ENCODE measurements at places on chromosomes 6 and 20. TPM values are rescaled to one million over a fixed set of nuclear protein-coding genes. Genes with fewer than 3 reads are reported as not detected.

NKAIN2 gene
- total RNA-seq: not detected

COL19A1 gene
- not detected for total RNA-seq

CTAGE9 gene
- total RNA-seq: not detected

METTL24 gene
- total RNA-seq: not detected

PTK6 gene
- total RNA-seq: 15.9 TPM

GRCh38 chr6:45807311-45808041 lies 208.2 kb downstream of the CLIC5 start:
- H3K27ac ChIP-seq: no peak overlapping the region
- H3K4me3 ChIP-seq: no peak overlapping the region
- no peaks in the 10 kb centered on the region for H3K36me3 ChIP-seq
- H3K4me1 ChIP-seq: no peaks in the 10 kb centered on the region

GRCh38 chr6:31878222-31878621 lies 575 bp downstream of the SLC44A4 start:
- H3K4me3 ChIP-seq: peak overlapping the region; percentile 88
- DNase-seq: no peak
- H3K4me1 ChIP-seq: peaks cover 49% of the 10 kb centered on the region
- H3K27ac ChIP-seq: peak overlapping the region; percentile 89

DNA sequence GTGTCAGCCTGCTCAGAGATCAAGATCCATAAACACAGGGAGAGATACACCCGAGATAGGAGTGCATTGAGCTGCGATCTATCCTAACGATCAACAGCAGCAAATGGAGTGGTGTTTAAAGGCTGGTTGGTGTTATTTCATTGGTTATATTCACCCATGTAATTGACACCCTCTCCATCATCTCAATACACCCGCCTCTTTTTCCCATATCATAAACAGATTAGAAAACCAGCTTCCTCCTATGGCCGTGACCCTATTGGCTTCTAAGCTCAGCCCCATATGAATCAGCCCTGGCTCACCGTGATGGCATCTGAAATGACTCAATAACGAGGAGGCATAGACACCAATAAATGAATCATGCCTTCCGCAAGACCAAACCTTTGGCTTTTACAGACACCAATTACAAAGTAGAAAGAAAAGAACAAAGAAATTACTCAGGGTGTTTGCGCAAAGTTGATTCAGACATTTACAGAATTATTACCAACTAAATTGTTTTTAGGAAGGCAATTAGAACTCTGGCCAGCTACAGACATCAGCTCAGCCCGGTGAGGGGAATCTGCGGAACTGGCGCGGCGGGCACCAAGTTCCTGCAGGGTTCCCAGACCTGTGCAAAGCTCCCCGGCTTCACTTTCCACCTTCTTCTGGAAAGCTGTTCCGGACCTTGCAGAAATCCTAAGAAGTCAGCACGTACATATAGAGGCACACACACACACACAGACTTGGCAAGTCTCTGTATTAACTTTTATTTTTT lies 11.5 kb downstream of the PMEPA1 start:
- H3K36me3 ChIP-seq: peaks cover 100% of the 10 kb centered on the region
- no peaks in the 10 kb centered on the region for H3K27me3 ChIP-seq
- peak overlapping the region; percentile 97 for H3K27ac ChIP-seq
- peak; percentile 94 for DNase-seq
- H3K4me3 ChIP-seq: peak overlapping the region; percentile 88

DNA sequence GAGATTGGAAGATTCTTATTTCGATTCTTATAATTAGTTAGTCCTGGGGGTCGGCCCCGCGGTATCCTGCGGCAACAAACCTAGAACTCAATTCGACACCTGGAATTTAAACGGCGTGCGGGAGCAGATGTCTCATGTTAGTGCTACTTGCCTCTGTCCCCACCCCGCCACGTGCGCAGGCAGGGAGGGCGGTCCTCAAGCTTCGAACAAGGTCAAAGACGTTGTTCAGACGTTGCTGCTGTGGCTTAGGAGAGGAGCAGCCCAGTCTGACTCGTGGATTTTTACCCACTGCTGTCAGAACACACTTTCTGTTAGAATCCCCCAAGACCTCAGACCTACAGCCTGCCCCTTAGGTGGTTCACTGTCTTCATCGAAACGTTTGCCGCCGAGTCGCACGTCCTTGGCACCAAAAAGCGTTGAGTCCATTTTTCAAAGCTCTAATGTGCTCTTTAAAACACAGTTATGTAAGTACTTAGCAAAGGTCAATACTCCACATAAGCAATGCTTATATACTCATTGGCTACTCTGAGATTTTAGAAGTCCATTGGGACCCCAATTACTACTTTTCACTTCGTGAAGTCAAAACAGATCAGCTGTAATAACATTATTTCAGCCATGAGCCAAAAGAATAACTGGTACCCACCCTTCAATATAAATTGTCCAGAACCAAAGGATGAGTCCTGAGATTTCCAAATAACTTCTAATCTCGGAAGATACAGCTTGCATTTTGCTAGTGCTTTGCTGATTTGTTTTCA lies 2.7 kb upstream of the C6orf62 start:
- no peaks in the 10 kb centered on the region for H3K27me3 ChIP-seq
- H3K27ac ChIP-seq: peak overlapping the region; percentile 94
- peaks cover 20% of the 10 kb centered on the region for H3K4me1 ChIP-seq
- peak overlapping the region; percentile 97 for H3K4me3 ChIP-seq
- DNase-seq: no peak

GRCh38 chr6:29491574-29491973 lies 3.8 kb upstream of the MAS1L start:
- H3K4me1 ChIP-seq: peaks cover 13% of the 10 kb centered on the region
- DNase-seq: no peak

DNA sequence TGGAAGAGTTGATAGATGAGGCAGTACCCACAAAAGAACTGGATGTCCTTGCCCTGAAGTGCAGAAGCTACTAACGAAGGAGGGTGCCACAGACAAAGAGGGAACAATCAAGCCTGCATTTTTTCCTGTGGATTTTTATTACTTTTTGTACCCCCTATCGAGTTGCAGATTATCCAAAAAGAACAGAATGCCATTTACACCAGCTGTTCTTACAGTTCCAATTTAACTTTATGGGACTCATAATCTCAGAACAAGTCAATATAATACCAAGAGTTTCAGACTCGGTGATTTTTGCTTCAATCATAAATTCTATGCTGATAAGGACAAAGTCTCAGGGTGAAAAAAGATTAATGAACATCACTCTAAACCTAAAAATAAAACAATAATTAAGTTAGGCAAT lies 4.0 kb upstream of the CNKSR3 start:
- H3K4me3 ChIP-seq: no peak overlapping the region
- no peak overlapping the region for H3K27ac ChIP-seq
- H3K4me1 ChIP-seq: peaks cover 10% of the 10 kb centered on the region
- H3K36me3 ChIP-seq: peaks cover 27% of the 10 kb centered on the region
- DNase-seq: no peak
- H3K27me3 ChIP-seq: no peaks in the 10 kb centered on the region

- no peaks in the 10 kb centered on the region for H3K4me1 ChIP-seq
- no peak overlapping the region for H3K4me3 ChIP-seq
- H3K36me3 ChIP-seq: no peaks in the 10 kb centered on the region
- DNase-seq: no peak
- no peaks in the 10 kb centered on the region for H3K27me3 ChIP-seq
- no peak overlapping the region for H3K27ac ChIP-seq
Measured at GRCh38 chr6:13548500-13549210, 25.7 kb upstream of the SIRT5 start.

DNA sequence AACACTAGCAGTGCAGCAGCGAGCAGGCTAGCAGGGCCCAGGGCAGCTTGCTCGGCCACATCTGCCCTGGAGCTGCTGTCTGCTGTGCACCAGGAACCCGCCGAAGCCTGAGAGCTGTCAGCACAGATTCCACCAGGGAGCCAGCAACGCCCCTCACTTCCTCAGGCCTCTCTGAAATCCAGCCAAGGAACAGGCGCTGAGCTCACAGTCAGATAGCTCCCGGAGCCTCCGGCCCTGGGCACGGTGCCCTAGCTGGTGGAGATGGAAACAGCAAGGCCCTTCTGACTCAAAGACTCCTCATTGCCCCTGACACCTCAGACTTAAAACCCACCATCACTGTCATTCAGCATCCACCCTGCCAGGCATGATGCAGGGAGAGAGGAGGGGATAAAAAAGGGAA lies 839.4 kb downstream of the MAFB start:
- no peak overlapping the region for H3K27ac ChIP-seq
- no peak overlapping the region for H3K4me3 ChIP-seq
- no peak for DNase-seq
- no peaks in the 10 kb centered on the region for H3K4me1 ChIP-seq
- no peaks in the 10 kb centered on the region for H3K36me3 ChIP-seq
- peaks cover 8% of the 10 kb centered on the region for H3K27me3 ChIP-seq

DNA sequence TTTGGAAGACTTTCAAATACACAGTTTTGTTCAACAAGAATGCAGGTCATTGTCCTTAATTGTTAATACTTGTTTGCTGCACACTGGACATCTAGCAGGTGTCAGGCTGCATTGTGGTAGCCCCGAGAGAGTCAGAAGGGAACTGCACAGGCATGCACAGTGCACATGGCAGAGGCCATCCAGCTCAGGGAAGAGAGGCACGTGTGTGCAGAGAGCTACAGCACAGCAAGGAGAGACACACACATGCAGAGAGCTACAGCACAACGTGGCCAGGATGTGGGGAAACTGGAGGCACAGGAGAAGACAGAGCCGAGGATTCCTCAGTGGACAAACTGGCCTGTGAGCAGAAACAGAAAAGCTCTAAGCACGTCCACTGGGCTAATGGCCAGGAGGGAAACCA lies 272.0 kb downstream of the SMOC2 start:
- no peaks in the 10 kb centered on the region for H3K4me1 ChIP-seq
- H3K4me3 ChIP-seq: no peak overlapping the region
- no peaks in the 10 kb centered on the region for H3K36me3 ChIP-seq
- DNase-seq: no peak

DNA sequence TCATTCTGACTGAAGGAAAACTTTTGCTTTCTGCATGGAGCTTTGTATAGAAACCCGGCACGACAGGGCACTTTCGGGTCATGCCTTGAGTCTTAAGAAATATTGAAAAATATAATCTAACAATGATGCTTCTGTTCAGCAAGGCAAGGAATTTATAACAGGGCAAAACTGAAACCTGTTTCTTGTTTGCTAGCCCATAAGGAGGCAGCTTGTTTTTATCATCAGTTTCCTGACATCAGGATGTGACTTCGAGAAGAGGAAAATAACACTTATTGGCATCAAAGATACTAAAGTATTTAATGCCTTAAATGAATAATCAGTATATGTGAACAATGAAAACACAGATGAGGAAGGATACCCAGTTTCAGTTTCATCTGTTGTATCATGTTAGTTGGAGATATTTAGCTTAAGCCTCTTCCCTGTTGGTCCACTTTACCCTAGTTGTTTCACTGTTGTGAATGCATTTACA lies 146.5 kb downstream of the CDKAL1 start:
- peaks cover 61% of the 10 kb centered on the region for H3K4me1 ChIP-seq
- H3K4me3 ChIP-seq: peak overlapping the region; percentile 15
- peak overlapping the region; percentile 80 for H3K27ac ChIP-seq
- peak; percentile 57 for DNase-seq
- no peaks in the 10 kb centered on the region for H3K36me3 ChIP-seq
- no peaks in the 10 kb centered on the region for H3K27me3 ChIP-seq

DNA sequence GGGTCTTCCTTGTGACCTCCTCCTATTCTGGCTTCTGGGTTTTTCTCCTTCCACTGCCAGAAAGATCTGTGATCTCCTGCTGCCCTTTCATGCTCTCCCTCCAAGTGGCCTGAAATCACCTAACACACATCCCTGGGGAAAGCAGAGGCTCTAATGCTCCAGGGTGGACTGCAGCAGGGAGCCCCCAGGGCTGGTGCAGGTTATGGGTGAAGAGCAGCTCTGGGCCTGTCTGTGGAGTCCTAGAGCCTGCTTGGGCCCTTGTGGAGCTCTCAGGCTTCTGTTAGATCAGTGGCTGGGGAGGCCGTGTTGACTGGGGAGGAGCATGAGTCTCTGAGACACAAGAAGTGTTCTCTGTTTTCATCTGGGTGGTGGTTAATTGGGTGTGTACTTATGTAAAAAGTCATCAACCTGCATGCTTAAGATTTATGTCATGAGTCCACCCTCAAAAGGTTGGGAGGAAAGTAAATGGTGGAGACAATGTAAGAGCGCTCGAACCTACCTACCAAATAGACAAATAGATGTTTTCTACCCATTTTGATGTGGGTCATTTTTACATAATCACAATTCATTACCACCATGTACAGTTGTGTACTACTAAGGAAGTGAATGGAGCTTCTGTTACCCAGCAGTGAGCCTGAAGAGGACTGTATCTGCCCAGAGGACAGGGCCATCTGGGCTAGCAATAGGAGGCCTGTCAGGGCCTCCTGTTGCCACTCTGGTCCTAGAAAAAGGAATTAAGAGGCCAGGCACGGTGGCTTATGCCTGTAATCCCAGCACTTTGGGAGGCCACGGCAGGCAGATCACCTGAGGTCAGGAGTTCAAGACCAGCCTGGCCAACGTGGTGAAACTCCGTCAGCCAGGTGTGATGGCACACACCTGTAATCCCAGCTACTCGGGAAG lies 32.0 kb upstream of the RNF8 start:
- H3K4me3 ChIP-seq: no peak overlapping the region
- H3K4me1 ChIP-seq: peaks cover 33% of the 10 kb centered on the region
- no peaks in the 10 kb centered on the region for H3K27me3 ChIP-seq
- no peak overlapping the region for H3K27ac ChIP-seq

GRCh38 chr20:30985386-30985785 lies 272.1 kb upstream of the DEFB115 start:
- no peak overlapping the region for H3K27ac ChIP-seq
- H3K4me3 ChIP-seq: no peak overlapping the region
- no peaks in the 10 kb centered on the region for H3K27me3 ChIP-seq

- H3K27me3 ChIP-seq: no peaks in the 10 kb centered on the region
- H3K4me3 ChIP-seq: no peak overlapping the region
- no peak for DNase-seq
- peaks cover 37% of the 10 kb centered on the region for H3K4me1 ChIP-seq
Measured at GRCh38 chr6:117393045-117393444, 32.7 kb downstream of the ROS1 start.

GRCh38 chr6:17865798-17866725 lies 121.4 kb downstream of the KIF13A start:
- DNase-seq: peak; percentile 64
- peaks cover 9% of the 10 kb centered on the region for H3K4me1 ChIP-seq
- no peak overlapping the region for H3K4me3 ChIP-seq

DNA sequence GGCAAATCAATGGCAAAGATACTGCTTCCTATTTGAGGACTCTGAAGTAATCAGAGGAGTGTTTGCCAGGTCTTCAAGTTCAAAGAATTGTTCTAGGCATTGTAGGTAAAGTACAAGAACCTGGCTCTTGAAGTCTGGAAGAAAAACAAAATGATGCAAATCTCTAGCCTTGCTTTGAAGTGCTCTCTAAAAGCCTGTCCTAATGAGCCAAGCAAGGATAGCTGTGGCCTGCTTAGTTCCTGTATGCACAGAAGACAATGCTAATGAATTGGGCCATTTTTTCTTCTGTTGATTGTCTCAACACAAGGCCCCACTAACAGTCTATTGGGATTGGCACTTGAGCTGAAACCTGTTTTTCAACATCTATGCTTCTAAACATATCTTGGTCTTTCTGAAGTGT lies 165.0 kb upstream of the POU3F2 start:
- no peaks in the 10 kb centered on the region for H3K4me1 ChIP-seq
- no peak overlapping the region for H3K27ac ChIP-seq
- H3K27me3 ChIP-seq: no peaks in the 10 kb centered on the region
- no peak for DNase-seq
